ENCODE measurements at places on chromosomes 11 and 22.

DNA sequence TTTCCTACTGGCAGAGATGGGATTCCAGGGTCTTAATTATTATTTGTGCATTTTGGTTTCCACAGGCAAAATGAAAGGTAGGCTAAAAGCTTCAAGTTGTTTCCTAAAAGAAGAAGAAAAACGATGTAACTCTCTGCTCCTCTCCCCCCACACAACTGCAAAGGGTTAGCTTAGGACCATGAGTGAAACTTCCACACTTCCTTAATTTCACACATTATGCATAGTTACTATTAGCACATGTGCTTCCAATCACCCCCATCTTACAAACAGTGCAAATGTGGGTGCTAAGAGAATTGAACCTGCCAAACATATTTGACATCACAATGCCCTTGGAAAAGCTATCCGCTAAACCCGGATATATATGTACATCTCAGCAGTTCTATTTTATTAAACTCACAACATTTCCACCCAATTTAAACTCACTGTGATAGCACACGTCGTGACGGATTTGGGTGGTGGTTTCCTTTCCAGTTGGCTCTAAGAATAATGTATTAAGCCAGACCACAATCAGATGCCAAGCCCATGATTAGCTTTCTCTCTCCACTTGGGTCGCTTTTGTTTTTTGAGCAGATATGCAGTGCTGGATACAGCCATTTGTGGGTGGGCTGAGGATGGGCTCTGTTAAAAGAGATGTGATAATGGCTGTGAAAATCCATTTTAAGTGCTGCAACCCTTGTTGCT is 245.0 kb upstream of the POU2AF2 start:
- DNase-seq = no peak

- no peak for DNase-seq
Observed at GRCh38 chr11:60703374-60703773, 4.0 kb downstream of the MS4A8 start.

GRCh38 chr11:9726321-9727022 is 62.6 kb downstream of the SWAP70 start:
- peak; percentile 56 for DNase-seq

GRCh38 chr11:125935618-125936199 is 10.1 kb upstream of the VSIG10L2 start:
- DNase-seq = no peak

GRCh38 chr11:120750647-120751549 is 239.3 kb downstream of the GRIK4 start:
- DNase-seq = no peak

- DNase-seq = no peak
Observed at GRCh38 chr22:38142606-38143005, 32.1 kb upstream of the BAIAP2L2 start.

GRCh38 chr22:24230911-24231656 is 13.8 kb downstream of the GGT5 start:
- no peak for DNase-seq

GRCh38 chr11:114088216-114088615 is 28.7 kb downstream of the ZBTB16 start:
- DNase-seq = no peak

GRCh38 chr22:33302049-33302545 is 243.9 kb upstream of the SYN3 start:
- DNase-seq = peak; percentile 15

GRCh38 chr11:127057126-127057525 is 56.6 kb upstream of the KIRREL3 start:
- DNase-seq = no peak

GRCh38 chr11:44840521-44841251 is 110.0 kb downstream of the TP53I11 start:
- no peak for DNase-seq

DNA sequence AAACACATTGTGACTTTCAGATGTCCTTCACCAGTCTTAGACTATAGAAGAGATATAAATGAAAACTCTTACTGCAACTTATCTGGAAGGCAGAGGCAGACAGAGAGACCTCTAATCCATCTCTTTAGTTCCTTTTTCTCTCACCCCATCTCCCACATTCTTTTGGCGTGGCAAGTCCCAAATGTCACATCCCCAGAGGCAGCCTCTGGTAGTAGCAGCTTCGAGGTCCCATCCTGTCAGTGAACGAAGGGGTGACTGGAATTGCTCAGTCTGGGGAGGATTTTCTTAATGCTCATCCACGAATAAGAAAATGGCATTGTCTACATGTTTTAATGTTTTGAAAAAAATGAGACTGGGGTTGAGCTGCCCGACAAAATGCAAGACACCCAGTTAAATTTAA is 201.4 kb downstream of the GRIA4 start:
- no peak for DNase-seq

- no peak for DNase-seq
Observed at GRCh38 chr22:31983911-31984656, 39.7 kb downstream of the YWHAH start.

- DNase-seq = no peak
Observed at GRCh38 chr11:36249246-36249645, 40.0 kb downstream of the COMMD9 start.

DNA sequence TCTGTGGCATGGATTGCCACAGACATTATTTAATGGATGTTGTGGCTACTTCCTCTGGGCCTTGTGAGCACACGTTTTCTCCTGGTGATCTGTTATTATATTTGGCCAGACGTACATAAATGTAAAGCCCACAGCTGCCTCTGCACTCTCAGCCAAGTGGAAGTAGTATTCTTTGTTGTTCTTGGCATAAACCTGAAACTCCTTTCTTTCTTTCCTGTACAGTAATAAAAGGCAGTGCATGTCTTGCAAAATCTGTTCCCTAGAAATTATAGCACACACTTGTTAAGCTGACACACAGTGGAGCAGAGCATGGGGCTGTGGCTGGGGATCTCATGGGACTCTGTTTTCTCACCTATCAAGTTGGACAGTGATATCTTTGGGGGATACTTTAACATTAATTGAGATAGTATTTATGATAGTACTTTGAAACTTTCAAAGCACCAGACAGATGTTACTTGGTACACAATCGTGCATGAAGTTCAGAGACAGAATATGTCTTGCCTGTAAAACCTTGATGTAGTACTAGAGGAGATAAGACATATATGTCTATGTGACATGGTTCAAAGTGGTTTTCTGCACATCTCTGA is 20.9 kb downstream of the PANX1 start:
- DNase-seq = no peak

DNA sequence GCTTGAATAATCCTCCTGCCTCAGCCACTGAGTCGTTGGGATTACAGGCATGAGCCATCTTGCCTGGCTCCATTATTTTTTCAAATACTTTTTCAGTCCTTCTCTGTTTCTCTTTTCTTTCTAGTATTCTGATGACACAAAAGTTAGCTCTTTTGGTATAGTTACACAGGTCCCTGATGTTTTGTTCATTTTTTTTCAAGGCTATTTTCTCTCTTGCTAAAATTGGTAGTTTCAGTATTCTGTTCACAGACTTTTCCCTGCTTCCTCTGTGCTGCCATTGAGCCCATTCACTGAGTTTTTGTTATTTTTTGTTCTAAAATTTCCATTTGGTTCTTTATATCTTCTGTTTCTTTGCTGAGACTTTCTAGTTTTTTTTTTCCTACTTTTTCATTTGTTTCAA is 166.5 kb downstream of the UVRAG start:
- no peak for DNase-seq
